ENCODE measurements at places on chromosomes 6 and 20.

GRCh38 chr6:142857233-142857761 is 87.7 kb downstream of the HIVEP2 start:
- DNase-seq: no peak

- DNase-seq: no peak
Observed at GRCh38 chr6:161836643-161837448, 563.0 kb upstream of the AGPAT4 start.

- DNase-seq: no peak
Observed at GRCh38 chr6:34020807-34021553, 124.9 kb downstream of the GRM4 start.

- no peak for DNase-seq
Observed at GRCh38 chr20:11375335-11375734, 542.4 kb upstream of the BTBD3 start.

- DNase-seq: no peak
Observed at GRCh38 chr6:111590209-111590980, 15.3 kb downstream of the TRAF3IP2 start.

GRCh38 chr6:111552241-111552744 is 53.4 kb downstream of the TRAF3IP2 start:
- DNase-seq: no peak

- no peak for DNase-seq
Observed at GRCh38 chr6:335572-335971, 43.3 kb downstream of the DUSP22 start.

DNA sequence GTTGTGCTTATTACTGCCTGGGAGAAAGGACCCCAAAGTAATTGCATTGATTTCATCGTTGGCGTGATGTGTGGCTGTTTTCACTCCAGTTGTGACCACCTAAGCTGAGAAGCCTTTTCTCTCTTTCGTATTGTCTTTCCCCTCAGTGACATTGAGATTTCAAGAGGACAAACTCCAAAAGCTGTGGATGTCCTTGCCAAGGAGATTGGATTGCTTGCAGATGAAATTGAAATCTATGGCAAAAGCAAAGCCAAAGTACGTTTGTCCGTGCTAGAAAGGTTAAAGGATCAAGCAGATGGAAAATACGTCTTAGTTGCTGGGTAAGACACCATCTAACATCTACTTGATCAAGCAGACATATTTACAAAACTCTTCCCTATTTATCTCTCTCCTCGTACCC is 60.5 kb downstream of the MTHFD1L start:
- DNase-seq: no peak

All from activated naive CD4-positive, alpha-beta T cell treated with anti-CD3 and anti-CD28 coated beads, Interleukin-2, amount 50 U/mL, for 16 hours (primary cell).